ENCODE measurements at places on chromosomes 5 and 9. TPM values are rescaled to one million over a fixed set of nuclear protein-coding genes. Genes with fewer than 3 reads are reported as not detected.
A peak's percentile ranks its signal among the peaks of the same experiment; 100 is the strongest.

DNA sequence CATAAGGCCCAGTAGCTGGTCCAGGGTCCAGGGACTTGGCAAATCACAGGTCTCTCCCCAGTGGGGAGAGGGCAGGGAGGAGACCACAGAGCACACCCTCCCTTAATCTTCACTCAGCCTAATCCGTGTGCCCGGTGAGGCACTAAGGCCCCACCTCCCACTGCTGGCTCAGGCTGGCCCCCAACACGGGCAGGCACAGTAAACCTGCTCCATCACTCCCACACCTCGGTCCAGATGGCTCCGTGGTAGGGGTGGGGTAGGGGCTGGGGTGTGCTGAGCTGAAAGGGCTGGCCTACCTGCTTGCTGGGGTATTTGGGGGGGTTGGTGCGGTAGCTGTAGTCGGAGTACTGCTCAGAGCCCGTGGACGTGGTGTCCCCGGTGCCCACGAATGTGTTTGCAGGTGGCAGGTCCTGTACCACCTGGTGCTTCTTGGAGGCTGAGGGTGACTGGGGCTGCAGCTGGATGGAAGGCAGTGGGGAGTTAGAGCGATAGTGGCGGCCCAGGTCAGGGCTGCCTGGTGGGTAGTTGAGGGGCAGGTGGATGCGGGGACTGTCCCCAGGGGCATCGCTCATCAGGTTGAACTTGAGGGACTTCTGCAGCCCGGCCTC lies 15.2 kb downstream of the PCDH1 start:
- no peak for DNase-seq

- DNase-seq, result no peak
These were observed 427.7 kb downstream of the MED10 start for GRCh38 chr5:5950658-5951057.

DNA sequence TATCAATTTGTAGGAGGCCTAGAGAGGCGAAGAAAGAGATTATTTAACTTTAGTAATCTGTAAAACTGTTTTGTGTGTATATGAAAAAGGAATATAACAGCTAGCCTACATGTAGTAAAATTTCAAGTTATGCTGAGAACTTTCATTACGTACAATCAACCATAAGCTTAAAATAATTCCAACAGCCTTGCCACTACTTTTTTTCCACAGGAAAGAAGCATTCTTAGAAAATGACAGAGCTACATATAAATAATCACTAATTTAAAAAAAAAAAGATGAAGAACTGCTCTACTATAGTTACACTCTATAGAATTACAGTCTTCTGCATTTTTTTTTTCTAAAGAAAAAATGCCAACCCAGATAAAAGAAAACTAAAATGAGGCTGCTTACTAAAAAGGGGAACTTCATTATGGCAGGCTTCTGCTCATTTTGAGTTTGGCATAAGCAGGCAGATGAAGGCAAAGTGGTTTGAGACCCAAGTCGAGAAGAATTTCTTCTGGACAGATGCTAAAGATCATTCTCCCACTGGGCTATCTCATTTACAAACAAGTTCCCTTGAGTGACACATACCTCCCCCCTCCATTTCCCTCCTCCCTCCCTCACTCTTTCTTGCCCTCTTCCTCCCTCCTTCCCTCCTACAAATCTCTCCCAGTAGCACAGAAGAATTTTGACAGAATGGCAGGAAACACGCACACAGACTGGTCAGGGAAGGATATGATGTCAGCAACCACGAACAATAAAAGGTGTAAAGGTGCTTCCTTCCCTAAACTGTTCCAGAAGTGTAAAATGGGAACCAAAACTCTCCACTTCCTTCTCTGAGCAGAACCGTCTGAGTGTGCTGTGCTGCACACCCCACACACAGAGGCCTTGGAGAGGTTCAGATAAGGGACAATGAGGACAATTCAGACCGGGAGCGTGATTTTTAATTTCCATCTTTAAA lies 56.1 kb downstream of the MEF2C start:
- no peak for DNase-seq

- peak; percentile 95 for DNase-seq
These were observed 323.9 kb downstream of the TMEM161B start for GRCh38 chr5:87944553-87945285.

GRCh38 chr5:131262953-131263541 lies 806 bp upstream of the CDC42SE2 start:
- no peak for DNase-seq

DNA sequence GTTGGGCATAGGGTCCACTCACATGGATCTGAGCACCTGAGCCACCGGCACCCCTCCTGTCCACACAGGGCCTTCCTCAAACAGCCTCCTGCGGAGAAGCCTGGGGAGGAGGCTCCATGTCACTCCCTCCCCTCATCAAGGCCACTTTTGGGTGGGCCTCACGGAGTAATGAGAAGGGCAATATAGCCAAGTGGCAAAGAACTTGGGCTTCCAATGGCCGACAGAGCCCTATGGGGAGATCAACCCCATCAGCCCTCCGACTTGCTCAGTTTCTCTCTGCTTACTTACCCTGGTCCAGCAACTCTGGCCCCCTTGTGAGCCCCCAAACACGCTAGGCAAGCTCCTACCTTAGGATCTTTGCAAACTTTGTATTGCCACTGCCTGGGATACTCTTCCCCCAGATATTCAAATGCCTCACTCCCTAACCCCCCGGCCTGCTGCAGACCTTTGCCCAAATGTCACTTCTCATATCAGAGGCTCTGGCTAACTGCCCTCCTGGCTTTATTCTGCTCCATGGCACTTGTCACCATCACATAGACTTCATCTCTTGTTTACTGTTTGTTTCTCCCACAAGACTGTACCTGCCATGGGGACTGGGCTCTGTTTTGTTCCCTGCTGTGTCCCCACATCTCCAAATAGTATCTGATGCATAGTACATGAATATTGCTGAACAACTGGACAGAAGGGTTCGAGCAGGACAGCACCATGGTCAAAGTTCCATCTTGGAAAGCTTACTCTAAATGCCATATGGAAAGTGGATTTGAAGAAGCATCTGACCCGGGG lies 220.8 kb downstream of the FSTL4 start:
- DNase-seq, result no peak

DNA sequence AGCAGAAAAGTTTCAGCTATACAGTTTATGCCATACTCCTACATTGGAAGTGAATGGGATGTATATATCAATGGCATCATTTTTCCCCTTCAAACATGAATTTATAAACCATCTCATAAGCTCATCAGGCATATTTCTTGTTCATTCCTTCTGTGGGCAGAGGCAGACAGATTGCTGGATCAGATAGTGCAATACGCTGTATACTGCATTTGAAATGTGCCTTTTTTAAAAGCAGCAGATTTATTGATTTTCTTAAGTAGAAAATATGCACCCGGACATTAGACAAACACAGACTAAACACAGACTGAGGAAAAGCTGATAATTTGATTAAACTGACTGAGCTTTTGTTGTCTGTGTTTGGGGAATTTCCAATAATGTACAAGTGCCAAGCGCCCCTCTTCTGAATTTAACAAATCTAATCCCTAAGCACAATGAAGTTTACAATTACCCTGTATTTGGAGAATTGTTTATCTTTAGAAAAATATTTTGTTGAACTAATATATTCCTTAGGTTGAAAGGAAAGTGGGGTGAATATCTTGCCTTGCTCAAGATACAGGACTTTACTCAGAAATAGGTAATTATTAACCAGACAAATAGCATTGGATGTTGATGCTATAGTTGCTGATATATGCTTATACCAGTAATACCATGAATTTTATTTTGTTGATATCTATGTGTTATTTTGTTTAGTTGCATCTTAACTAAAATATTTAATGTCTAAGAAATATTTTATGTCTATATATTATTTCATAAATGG lies 566.6 kb upstream of the MEF2C start:
- DNase-seq, result no peak

GRCh38 chr9:119667916-119668315 lies 298.7 kb upstream of the BRINP1 start:
- DNase-seq, result no peak

DNA sequence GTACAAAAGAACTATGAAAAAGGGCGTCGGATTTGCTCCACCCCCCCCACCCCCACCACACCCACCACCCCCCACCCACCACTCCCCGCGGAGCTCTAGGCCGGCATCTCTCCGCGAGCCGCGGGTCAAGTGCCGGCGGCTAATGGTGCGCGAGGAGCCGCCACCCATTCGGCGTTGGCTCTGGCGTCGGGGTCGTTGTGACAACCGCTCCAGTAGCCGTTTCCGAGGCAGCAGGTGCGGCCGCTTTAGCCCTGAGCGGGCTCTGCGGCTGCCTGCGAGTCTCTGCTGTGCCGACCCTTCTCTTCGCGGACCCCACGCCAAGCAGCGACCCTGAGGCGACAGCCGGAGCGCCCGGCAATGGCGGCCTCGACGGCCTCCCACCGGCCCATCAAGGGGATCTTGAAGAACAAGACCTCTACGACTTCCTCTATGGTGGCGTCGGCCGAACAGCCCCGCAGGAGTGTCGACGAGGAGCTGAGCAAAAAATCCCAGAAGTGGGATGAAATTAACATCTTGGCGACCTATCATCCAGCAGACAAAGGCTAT lies at the start of gene PPP1R2B:
TSS of gene PPP1R2B (plus strand) at position 90 of the 546 bp plus-strand sequence. CDS start at position 358, 268 bp downstream.
- DNase-seq, result no peak

DNA sequence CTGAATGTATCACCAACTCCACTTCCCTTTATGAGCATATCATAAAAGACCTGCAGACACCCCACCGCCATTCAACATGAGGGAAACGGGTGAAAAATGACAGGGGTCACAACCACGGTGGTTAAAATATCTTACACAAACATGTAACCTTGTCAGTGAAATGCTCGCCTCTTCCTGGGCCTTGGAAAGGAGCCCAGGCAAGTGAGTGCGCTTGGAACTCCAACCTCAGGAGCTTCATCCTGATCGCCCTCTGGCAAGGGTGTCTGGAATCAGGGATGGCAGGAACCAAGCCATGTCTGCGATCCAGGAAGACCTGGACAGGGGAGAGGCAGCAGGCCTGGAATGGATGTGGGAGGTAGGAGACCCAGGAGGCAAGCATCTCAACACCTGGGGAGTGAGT lies 282.7 kb downstream of the GAS1 start:
- DNase-seq, result no peak

DNA sequence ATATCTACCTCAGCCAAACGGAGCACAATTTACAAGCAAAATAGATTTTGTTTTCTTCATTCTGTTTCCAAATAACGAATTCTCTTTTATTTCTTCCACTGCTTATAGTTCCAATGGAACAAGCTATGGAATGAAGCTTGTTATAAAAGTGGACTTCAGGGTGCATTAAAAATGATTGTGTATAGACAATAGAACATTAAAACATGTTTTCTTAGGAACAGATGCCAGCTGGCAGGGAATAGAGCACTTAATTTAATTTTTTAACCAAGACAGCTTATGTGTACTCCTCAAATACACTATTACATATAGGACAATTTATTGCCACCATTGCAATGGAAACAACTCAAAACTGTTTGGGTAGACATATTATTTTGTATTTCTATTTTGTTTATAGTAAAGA lies 860.1 kb upstream of the TYRP1 start:
- DNase-seq, result no peak

TMEFF1 gene
- total RNA-seq, result 103 TPM

IL5 gene
- not detected for total RNA-seq

Data from neural progenitor cell (in vitro differentiated cells).